ENCODE measurements at places on chromosomes 5 and 9.

DNA sequence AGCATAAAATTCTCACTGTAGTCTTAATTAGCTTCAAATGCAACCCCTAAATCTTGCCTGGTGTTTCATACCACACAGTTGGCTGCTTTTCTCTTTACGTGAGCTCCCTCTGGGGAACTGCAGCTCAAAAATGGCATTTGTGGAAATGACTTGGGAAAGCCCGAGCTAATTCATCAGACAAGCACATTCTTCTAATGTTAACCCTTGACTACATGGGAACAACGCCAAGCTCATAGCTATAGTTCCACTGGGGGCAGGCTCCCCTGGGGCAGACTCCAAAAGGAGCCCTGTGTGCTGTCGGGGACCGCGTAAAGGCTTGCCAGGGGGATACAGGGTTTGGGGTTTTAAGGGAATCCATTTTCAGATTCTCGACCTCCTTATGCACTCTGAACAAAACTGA, 301.4 kb upstream of the DAP start:
- DNase-seq: peak; percentile 56

DNA sequence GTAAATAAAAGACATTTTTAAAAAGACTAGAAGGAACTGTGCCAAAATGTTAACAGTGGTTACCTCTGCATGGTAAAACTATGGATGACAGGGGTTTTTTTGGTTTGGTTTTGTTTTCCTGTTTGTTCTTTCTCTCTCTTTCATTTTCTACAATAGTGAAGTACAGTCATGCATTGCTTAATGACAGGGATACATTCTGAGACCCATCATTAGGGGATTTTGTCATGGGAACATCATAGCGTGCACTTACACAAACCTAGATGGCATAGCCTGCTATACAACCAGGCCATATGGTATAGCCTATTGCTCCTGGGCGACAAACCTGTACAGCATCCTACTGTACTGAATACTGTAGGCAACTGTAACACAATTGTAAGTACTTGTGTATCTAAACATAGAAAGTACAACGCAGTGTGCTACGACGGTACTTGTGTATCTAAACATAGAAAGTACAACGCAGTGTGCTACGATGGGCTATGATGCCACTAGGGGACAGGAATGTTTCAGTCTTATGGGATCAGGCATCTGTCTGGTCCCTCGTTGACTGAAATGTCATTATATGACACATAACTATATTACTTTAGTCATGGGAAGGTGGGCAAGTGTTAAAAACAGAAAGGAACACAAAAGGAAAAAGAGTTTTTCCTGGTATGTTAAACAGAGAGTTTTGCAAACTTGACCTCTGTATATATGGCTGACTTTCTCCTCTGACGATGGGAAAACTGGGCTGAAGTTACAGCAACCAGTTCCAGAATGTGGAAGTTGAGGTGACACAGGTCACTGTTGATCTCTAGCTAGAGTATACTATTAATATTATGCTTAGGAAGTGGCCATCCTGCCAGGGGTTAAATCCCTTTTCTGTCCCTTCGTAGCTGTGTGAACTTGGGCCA, 7.4 kb upstream of the ADAM19 start:
- no peak for DNase-seq

- no peak for DNase-seq
Observed at GRCh38 chr5:39209924-39210323, 9.4 kb downstream of the FYB1 start.

GRCh38 chr9:6924988-6925563, 167.3 kb downstream of the KDM4C start:
- DNase-seq: no peak

GRCh38 chr9:2992427-2992826, 148.5 kb upstream of the PUM3 start:
- DNase-seq: no peak

Data from fibroblast of upper back skin (primary cell).